Stimulated activated naive CD4-positive, alpha-beta T cell treated with Interleukin-2 at 50 U/mL for 16 hours (primary cell): ENCODE measurements at places on chromosomes 1 and 21.

DNA sequence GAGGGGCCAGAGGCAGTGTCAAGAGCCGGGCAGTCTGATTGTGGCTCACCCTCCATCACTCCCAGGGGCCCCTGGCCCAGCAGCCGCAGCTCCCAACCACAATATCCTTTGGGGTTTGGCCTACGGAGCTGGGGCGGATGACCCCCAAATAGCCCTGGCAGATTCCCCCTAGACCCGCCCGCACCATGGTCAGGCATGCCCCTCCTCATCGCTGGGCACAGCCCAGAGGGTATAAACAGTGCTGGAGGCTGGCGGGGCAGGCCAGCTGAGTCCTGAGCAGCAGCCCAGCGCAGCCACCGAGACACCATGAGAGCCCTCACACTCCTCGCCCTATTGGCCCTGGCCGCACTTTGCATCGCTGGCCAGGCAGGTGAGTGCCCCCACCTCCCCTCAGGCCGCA, at the start of gene BGLAP:
TSS of gene BGLAP (plus strand) at position 259 of the 400 bp plus-strand sequence. CDS start at position 307, 48 bp downstream.
- DNase-seq: no peak

DNA sequence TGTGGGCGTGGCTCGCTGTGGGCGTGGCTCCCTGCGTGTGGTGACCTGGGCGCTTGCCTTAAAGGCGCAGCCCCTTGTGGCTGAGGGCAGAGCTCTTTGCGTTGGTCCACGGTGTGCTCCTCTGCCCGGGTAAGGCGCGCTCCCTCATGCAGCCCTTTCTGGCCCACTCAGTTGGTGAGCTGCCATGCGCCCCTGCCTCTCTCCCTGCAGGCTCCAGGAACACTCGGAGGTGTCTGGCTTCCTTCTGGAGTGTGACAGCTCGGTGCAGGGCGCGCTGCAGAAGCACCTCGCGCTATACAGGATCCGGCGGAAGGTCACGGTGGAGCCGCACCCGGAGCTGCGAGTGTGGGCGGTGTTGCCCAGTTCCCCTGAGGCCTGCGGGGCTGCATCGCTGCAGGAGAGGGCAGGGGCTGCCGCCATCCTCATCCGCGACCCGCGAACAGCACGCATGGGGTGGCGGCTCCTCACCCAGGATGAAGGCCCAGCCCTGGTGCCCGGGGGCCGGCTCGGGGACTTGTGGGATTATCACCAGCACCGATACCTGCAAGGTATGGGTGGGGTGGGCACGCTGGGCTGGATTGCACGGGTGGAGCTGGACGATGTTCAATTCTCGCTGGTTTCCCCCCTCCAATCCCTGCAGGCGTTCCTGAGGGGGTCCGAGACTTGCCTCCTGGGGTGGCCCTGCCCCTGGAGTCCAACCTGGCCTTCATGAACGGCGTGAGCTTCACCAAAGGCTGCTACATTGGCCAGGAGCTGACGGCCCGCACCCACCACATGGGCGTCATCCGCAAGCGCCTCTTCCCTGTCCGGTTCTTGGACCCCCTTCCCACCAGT, 9.1 kb downstream of the IBA57 start:
- DNase-seq: no peak

DNA sequence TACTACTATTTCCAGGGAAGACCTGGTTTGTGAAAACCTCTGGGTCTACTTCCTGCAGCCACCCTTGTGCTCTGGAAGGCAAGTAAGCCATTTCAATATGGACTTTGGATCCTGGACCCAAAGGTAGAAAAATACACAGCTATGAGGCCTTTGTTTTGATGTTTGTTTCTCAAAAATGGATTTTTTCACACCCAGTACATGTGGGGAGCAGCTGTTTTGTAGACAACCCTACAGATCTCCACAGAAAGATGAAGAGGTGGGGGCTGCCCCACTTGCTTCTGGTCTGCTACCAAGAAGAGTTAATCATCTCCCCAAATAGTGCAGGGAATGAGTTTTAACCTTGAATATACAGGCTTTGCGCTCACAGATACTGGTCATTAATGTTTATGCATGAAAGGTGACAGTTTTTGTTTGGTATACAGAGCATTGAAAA, 29.2 kb downstream of the ZNF281 start:
- no peak for DNase-seq

DNA sequence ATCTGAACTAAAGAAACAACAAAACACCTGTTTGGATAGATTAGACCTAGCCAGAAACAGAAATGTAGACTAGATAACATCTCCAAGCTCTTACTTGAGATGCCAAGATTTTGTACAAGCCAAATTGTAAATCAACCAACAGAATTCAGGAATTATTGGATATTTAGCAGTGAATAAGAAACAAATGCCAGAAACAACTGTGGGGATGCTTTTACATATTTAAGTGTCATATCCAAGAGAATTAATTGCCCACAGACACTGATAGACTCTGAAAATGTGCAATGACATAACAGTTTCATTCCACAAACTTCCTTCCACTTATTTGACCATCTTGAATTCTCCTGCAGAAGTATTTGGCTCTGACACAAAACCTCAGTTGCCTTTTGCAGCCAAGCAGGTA, 92.3 kb downstream of the SGIP1 start:
- DNase-seq: no peak

DNA sequence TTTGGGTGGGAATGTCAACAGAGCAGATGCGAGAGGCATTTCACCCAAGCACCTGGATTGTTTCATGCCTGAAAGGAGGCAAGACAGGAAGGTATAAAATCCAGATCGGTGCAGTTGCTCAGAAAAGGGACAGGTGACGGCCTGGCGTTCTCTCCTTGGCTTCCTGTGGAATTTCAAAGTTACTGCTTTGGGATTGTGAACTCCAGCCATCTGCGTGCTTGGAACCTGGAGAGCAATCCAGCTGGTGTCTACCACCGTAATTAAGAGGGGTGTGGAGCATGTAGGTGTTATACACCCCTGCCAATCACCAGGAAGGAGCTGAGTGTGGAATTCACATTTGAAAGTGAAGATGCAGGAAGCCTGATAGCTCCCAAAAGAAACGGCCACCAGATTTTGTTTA, 286.1 kb downstream of the KIF26B start:
- DNase-seq: no peak

DNA sequence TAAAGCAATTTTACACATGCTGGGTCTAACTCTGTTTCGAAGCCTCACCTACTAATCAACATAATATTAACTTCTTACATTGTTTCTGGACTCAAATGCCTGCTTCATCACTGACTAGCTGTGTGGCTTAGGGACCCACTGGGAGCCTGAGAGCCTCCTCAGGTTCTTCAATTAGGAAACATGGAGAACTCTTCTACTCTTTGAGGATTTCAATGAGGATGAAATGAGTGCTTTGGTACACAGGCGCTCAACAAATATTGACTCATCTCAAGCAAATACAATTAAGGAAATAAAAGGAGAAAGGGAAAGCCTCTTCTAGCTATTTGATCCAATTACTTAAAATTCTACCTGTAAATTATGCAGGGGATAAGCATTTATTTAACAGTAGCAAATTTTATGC, 84.4 kb upstream of the JAK1 start:
- no peak for DNase-seq

DNA sequence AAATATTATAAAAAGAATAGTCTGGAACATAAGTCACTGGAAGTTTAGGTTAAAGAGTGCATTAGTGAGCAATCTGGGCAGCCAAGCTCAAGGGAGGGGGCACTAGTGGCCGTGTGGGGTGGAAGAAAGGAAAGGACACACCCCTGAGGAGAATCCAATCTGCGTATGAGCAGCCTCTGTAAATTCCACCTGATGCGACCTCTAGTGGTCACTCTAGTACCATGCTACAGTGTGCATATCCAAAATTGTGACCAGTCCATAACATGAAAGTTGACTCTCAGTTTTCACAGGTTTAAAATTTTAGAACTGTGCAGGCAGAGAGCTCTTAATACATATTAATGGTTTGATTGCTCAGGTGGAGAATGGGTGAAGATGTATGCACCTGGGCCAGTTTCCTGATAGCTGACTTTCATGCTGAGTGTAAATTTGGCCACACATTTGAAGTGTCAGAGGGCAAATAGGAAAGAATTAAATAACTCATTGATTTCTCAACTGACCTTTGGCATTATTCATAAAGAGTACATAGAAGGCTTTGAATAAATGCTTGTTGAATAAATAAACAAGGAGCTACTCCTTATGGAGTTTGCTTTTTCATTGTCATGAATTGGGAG, 105.9 kb upstream of the C21orf91 start:
- DNase-seq: peak; percentile 8

DNA sequence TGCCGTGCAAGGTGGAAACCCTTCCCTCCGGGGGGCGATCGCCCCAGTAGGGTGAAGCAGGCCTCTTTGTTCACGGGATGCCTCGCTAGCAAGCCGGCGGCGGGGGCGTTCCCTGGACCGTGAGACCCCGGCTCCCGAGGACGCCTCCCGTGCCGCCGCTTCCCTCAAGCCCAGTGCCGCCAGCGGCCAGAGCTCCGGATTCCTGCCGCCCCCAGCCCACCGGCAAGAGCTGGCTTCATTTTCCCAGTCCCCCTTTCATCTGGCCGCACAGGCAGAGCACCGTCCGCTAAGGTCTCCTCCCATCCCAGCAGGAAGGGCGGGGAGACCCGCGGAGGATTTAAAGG, 16.3 kb downstream of the IER5 start:
- peak; percentile 29 for DNase-seq

DNA sequence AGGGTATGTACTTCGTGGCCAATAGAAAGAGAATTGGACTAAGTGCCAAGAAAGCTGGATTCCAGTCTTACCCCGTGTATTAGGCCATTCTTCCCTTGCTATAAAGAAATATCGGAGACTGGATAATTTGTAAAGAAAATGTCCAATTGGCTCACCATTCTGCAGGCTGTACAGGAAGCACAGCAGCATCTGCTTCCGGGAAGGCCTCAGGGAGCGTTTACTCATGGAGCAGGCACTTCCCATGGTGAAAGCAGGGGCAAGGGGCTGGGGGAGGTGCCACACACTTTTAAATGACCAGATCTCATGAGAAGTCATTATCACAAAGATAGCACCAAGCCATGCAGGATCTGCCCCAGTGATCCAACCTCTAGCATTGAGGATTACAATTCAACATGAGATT, 7.8 kb upstream of the AMIGO1 start:
- no peak for DNase-seq

DNA sequence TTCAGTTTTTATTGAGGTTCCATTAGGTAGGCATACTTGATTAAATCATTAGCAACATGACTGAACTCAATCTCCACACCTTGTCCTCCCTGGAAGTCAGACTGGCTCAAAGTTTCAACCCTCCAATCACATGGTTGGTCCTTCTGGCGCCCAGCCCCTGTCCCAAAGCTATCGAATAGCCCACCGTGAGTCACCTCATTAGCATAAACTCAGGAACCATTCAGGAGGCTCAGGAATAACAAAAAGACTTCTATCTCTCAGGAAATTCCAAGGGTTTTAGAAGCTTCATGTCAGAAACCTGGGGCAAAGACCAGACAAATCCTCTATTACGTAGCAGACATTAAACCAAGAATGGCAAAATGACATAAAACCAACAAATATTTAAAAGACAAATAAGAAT, 78.6 kb downstream of the RGS2 start:
- DNase-seq: no peak

DNA sequence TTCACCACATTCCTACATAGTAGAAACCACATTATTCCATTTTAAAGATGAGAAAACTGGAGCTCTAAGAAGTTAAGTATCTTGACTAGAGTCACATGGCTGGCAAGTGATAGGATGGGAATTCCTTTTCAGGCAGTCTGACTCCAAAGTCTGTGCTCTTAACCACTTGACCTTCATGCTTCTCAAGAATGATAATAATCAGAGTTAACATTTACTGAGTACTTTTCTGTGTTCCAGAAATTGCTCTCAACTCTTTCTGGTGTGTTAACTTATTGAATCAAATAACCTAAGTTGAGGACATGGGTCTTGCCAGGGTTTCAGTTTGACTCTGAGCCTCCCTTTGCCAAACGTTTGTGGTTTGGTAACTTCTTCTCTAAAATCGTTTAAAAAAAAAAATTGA, 169.4 kb downstream of the RASAL2 start:
- no peak for DNase-seq

DNA sequence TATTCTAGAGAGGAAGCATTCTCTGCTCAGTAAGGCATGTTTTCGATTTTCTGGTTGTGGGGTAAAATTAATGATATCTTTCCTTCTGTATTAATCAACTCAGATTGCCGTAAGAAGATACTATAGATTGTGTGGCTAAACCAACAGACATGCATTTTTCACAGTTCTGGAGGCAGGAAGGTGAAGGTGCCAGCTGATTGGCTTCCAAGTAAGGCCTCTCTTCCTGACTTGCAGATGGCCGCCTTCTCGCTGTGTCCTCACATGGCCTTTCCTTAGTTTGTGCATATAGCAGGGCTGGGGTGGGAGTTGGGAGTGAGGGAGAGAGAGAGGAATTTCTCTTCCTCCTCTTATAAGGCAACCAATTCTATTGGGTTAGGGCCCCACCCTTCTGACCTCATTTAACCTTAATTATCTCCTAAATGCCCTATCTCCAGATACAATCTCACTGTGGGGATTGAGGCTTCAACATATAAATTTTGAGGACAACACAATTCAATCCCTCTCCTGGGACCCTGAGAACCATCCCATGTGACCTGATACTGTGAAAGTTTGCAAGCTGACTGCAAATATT, 52.3 kb upstream of the MRPS6 start:
- no peak for DNase-seq

DNA sequence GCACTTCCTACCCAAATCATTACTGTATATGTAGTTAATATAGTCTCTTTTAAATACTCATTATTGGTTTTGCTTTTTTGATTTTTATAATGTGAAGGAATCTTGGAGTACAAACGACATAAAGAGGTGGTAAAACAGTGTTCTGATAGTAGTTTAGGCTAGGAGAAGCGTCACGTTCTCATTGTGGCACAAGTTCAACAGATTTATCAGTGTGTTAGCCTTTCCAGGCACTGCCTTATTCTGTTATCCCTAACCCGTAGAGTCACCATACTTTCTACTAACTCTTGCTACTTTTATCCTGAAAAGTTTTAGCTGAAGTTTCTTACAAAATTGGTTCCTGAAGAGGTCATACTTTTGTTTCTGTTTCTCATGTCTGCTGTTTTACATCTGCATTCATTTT, 174.6 kb upstream of the CACYBP start:
- DNase-seq: no peak

DNA sequence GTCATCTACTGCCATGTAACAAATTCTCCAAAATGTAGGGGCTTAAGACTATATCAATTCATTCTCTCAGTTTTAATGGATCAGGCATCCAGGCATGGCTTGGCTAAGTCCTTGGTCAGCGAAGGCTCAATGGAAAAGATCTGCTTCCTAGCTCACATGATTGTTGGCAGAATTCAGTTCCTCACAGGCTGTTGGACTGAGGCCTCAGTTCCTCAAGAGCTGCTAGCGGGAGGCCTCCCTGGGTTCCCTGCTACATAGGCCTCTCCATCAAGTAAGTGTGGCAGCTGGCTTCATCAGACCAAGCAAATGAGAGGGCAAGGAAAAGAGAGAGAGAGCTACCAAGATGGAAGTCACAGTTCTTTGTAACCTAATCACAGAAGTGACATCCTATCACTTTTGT, 19.6 kb upstream of the EYA3 start:
- no peak for DNase-seq
